Non-pigmented ciliary epithelial cell (primary cell): ENCODE measurements at places on chromosomes 2 and 18.
A peak's percentile ranks its signal among the peaks of the same experiment; 100 is the strongest.

GRCh38 chr2:178324077-178324476, 126.9 kb downstream of the PRKRA start:
- DNase-seq, result no peak

DNA sequence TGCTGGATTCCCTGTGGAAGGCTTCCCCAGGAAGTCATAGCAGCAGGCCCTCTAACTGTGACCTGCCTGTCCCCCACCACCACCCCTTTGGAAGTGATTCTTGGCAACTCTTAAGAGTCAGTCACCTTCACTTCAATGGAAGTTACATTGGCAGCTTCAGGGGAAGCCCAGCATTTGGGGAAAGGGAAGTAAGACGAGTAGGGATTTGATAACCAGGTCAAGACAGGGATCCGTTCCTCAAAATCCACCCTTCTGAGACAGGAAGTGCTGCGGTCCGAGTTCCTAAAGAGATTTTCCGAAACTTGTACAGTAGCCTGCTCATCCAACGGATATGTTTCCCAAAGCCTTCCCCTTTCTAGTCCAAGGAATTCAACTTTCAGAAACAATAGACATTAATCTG, 54.2 kb downstream of the MRPL35 start:
- no peak for DNase-seq

DNA sequence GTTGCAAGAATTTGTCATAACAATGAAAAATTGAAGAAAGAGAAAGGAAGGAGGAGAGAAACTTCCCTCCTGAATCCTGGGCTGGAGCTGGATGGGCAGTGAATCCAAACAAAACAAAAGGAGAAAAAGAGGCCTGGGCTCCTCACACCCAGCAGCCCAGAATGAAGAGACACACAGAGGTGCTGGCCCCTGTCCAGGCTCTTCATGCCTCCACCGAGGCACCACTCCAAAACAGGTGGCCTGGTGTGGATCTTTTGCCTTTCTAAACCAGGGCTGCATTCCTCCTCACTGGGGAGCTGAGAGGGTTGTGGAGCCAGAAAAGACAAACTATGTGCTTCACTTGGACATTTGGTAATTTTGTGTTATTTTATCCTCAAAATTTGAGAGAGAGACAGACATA, 76.0 kb downstream of the FAM124B start:
- DNase-seq, result no peak

DNA sequence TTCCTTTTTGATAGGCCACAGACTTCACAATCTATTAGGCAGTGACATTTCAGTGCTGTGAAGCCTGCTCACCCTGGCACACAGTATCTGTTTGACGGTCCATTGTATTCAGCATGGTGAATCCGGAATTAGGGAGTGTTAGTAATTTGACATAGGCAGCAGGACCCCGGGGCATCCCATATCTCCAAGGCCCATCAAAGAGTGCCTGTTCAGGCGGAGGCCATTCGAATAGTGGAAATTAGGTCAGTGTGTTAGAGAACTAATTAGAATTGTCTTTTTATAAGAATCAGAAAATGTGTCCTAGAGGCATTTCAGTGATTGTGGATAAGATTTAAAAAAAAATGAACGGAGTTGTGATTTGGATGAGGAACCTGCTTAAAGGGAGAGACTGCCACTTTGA, 818.8 kb upstream of the SOX11 start:
- no peak for DNase-seq

- no peak for DNase-seq
These were observed 368.7 kb downstream of the SLC4A3 start for GRCh38 chr2:219995991-219996765.

- no peak for DNase-seq
These were observed 237.6 kb upstream of the TRIB2 start for GRCh38 chr2:12479065-12479601.

- DNase-seq, result no peak
These were observed 73.5 kb upstream of the SRD5A2 start for GRCh38 chr2:31654241-31654640.

GRCh38 chr18:72460210-72460680, 83.9 kb downstream of the CBLN2 start:
- peak; percentile 67 for DNase-seq

GRCh38 chr18:10304853-10305252, 149.6 kb upstream of the APCDD1 start:
- no peak for DNase-seq

GRCh38 chr2:170723446-170723958, 8.4 kb downstream of the SP5 start:
- DNase-seq, result no peak

DNA sequence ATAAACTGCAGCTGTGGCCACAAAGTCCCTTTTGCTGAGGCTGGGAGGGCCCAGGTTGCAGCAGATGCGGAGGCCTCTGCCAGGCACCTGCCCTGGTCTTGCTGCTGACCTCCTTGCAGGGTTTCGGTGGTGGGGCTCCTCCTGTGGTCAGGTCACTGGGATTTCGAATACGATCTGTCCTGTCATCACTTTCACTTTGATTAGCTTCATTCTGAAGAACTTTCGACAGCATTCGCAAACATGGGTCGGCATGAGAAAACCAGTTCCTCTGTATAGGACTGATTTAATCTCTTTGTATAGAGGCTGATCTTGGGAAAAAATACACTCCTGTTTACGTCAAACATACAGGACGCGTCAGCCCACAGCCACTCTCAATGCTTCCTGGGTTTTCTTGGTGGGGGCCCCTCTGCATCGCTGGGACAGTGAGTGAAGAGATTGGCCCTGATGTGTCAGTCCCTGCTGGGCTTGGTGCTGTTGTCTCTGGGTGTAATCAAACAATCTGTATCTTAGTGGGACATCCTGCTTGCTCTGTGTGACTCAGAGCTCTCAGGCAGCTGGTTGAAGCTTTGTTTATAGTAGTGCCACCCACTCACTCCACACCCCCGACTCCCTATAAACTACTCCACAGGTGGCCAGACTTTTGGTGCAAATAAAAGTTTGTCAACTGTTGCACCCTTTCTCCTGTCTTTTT, 209.4 kb upstream of the CXCR4 start:
- DNase-seq, result peak; percentile 23

- DNase-seq, result peak; percentile 76
These were observed 39.5 kb upstream of the MCFD2 start for GRCh38 chr2:46954951-46955571.

GRCh38 chr2:175525975-175526374, 344.5 kb upstream of the ATP5MC3 start:
- DNase-seq, result no peak
